ENCODE measurements at places on chromosomes 2 and 18.
A peak's percentile ranks its signal among the peaks of the same experiment; 100 is the strongest.

DNA sequence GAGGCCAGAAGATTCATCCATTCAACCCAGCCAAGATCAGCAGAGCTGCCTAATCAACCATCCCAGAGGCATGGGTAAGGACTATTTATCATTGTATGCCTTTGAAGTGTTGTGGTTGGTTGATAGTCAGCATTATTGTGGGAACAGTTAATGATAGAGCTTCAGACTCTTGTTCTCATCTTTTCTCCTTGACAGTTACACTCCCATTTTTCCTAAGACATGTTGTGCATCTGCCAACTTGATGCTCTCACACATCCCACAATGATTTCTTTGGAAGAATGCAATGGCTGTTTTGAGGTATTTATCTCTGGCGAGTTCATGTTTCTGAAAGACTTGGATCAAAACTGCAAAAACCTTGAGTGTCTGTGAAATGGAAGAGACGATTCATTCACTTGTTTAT lies 55.4 kb downstream of the FASTKD2 start:
- DNase-seq: no peak

GRCh38 chr2:70670626-70671025 lies 97.4 kb downstream of the ADD2 start:
- no peak for DNase-seq

DNA sequence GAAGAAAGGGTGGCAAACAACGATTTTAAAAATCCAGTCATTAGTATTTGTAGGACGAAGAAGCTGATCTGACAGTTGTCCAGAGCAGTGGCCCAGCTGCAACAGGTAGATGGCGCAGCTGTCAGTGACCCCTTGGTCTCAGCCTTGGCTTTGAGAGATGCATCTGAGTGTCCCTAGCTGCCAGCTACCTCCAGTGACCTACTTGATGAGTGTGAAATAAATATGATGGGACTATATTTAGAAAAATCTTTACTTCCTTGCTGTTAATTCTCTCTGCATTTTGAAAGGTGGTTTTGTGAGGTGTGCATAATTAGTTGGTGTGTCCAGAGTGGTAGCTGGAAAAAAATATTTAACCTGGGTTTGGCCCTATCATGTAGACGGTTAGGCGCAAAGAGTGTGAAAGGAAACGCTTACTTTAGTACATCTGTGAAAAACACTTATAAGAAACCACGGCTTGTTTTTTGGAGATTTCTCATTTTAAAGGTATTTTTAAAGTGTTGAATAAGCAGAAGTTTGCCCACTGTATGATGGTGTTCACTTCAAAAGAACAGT lies 963 bp downstream of the INPP1 start:
- DNase-seq: peak; percentile 55

GRCh38 chr2:126513033-126513432 lies 142.9 kb upstream of the GYPC start:
- peak; percentile 25 for DNase-seq

- DNase-seq: no peak
These were observed 157.8 kb downstream of the SEPTIN10 start for GRCh38 chr2:109455731-109456691.
